ENCODE measurements at places on chromosomes 5 and 9.

- DNase-seq: no peak
Measured at GRCh38 chr5:134410822-134411221, 859 bp downstream of the CDKN2AIPNL start.

DNA sequence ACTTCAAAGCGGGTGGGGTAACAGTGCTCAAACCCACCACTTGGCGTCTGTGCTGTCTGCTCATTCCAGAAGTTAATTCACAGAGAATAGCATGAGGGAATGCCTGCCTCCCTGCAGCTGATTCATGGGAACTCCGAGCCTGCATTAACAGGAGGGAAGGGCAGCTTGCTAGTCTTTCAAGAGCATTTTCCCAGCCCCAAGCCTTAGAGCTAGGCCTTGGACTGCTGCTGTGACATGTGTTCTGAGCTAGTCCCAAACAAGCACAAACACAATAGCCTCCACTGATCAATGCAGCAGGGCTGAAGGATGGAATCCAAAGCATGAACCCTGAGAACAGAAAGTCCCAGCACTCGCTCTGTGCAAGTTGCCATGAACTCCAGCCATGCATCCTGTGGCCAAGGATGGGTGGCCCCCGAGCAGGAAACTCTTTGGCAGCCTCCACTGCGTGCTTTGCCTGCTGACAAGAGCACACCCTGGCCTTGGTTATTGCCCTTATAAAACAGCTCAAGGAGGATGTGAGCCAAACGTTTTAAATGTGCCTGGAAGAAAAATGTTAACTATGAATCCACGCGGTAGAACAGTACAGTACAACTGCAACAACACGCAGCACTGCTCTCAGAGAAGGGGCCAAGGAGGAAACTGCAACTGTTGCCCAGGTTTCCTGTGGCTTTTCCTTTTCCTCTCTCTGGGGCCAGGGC is 653.1 kb upstream of the KLF4 start:
- DNase-seq: no peak

DNA sequence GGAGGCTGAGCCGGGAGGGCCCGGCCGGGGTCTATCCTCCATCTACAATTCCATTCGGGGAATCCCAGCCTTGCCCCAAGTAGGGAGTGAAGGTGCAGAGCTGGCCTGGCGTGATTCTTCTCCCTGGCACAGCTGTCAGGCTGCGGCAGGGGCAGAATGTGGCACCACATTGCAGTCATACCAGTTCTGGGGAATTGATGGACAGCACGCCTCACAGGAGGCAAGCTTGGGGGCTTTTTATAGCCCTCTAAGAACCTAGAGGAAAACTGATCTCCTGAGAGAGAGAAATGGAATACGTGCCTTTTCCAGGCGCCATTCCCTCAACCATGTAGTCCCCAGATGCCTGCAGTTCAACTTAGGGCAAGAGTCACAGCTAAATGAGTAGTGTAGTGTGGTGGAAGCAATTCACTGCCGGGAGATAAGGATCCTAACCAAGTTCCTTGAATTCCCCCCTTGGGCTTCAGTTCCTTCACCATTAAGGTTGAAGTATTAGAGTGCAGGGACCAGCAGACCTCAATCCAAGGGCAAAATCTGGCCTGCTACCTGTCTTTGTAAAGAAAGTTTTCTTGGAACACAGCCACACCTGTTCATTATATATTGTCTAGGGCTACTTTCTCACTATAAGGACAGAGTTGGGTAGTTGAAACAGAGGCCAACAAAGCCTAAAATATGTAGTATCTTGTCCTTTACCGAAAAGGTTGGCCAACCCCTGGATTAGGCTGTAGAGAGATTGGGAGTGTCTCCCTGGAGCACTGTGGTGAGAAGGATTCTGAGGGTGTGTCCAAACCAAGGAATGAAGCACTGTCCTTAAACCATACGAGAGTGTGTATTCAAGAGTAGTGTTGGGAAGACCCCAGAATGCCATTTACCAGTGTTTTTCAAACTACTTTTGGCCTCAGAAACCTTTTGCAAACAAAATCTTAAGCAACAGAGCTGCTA is 10.6 kb downstream of the AFAP1L1 start:
- no peak for DNase-seq

DNA sequence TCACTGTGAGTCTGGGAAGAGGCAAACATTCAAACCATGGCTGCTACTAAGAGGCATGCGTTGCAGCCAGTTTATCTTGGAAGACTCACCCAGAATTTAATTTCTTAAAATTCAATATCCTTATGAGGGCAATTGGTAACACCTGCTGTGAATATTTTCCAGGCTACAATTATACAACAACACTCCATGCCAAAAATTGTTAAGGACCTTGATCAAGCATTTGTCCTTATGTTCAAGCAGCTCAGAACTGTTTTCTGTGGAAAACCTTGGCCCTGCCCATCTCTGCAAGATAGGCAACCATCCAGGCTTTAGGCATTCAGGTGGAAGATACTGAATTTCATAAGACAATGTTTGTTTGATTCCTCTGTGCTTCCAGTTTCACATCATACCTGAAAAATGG is 327.8 kb downstream of the FBXL7 start:
- DNase-seq: no peak

DNA sequence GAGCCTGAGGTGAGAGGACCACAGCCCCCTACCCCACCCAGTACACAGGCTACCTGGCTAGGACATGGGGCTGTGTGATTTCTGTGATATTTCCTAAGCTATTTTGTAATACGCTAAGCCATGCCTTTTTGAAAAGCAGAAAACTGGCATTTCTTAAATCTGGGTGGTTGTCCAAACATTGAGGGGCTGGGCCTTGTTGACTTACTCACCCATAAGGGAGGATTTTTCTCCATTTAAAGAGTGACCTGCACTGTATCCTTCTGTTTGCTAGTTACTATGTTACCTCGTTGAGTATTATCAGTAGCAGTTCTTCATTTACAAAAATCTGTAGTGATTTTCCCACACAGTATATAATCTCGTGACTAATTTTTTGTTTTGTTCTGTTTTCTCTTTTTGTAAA is 117.5 kb upstream of the OTULINL start:
- DNase-seq: no peak

DNA sequence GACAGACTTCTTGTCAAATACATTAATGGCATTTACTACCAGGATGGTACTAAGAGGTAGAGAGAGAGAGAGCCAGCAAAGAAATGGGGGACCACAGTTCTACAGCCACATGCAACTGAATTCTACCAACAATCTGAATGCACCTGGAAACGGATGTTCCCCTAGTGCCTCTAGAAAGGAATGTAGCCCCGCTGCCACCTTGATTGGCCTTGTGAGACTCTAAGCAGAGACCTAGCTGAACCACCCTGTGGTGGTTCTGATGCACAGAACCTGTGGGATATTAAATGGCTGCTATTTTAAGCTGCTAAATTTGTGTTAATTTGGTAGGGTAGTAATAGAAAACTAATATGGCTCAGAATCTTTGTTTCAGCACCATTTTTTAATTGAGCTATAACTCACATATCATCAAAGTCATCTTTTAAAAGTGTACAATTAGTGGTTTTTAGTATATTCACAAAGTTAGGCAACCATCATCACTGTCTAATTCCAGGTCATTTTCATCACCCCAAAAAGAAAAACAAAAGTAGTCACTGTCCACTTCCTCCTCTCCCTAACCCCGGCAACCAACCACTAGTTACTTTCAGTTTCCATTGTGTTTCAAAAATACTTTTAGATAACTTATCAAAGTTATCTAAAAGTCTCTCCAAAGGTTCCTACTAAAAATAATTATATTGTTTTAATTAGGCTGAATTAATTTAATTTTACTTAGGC is 51.7 kb downstream of the CPLANE1 start:
- DNase-seq: no peak

GRCh38 chr5:36599986-36600779 is 6.2 kb upstream of the SLC1A3 start:
- DNase-seq: no peak

DNA sequence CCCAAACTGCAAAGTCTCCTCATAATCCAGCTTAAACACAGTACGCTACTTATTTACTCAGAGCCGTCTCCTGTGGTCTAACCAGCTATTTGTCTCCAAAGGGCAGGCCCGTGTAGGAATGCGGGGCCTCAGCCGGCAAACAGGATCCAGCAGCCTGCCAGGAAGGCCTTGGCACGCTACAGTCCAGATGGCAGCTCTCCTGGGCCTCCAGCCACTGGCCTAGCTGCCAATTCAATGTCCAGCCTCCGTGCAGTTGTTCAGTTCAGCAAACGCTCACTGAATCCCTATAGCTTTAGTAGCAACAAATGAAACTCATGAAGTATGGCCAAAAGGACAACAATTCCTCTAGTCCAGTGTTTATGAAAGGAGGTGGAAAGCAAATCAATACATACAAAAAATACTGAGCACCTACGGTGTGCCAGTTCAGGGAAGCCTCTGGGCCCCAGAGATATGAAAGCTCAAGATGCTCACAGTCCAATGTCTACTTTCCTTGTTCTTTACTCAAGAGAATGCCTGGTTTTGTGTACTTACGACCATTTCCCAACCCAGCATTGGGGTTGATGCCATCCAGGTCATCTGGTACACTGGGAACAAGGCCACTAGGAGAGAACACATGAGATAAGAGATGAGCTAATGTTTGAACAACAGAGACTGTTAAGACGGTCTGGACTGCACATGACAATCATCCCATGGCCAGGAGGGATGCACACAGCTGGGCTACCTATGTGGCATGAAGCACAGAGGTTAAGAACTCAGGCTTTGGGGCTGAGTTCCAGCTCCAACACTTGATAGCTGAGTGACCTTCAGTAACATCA is 8.3 kb downstream of the CDK5RAP2 start:
- DNase-seq: no peak

GRCh38 chr9:2269778-2270177 is 254.6 kb downstream of the SMARCA2 start:
- DNase-seq: no peak

GRCh38 chr9:90343366-90343765 is 299.3 kb downstream of the DIRAS2 start:
- DNase-seq: no peak

DNA sequence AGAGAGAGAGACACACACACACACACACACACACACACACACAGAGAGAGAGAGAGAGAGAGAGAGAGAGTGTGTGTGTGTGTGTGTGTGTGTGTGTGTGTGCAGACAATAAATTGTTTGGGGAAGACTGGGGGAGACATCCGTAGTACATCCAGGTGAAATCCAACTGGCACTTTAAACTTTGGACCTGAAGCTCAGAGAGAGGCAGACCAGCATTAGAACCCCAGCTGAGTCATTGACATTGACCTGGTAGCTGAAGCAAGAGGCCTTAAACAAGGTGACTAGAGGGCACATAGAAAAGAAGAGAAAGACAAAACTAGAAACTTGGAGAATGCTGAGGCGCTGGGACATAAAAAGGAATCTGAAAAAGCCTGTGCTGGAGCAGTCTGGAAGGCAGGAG is 251.5 kb downstream of the CRB2 start:
- DNase-seq: no peak

- peak; percentile 26 for DNase-seq
Measured at GRCh38 chr9:135978642-135979546, 17.7 kb upstream of the UBAC1 start.

DNA sequence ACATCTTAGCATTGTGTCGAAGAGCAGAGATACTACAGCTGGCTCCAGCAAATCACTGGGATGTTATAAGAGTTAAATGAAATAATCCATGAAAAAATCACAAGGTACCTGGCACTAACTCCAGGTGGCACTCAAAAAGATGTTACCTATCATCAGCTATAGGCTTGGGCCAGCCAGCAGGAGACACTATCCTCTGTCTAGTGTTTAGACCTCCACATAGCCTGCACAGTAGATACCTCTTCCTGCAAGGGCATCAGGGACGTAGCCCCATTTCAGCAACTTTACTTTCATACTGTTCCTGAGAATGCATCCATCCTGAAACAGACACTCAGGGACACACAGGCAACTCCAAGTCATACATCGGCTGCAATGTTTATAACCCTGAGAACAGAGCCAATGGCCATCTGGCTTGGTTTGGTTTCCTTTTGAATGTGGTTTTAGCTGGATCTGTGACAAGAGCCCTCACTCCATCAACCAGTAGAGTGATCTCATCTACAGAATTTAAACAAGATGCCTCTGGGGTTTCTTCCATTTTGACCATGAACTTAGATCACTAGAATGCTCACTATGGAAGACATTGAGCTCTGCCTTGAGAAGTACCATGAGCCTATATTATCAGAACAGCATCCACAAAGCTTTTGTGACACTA is 69.9 kb downstream of the TLE1 start:
- no peak for DNase-seq

GRCh38 chr5:98986587-98986986 is 57.8 kb upstream of the CHD1 start:
- no peak for DNase-seq

DNA sequence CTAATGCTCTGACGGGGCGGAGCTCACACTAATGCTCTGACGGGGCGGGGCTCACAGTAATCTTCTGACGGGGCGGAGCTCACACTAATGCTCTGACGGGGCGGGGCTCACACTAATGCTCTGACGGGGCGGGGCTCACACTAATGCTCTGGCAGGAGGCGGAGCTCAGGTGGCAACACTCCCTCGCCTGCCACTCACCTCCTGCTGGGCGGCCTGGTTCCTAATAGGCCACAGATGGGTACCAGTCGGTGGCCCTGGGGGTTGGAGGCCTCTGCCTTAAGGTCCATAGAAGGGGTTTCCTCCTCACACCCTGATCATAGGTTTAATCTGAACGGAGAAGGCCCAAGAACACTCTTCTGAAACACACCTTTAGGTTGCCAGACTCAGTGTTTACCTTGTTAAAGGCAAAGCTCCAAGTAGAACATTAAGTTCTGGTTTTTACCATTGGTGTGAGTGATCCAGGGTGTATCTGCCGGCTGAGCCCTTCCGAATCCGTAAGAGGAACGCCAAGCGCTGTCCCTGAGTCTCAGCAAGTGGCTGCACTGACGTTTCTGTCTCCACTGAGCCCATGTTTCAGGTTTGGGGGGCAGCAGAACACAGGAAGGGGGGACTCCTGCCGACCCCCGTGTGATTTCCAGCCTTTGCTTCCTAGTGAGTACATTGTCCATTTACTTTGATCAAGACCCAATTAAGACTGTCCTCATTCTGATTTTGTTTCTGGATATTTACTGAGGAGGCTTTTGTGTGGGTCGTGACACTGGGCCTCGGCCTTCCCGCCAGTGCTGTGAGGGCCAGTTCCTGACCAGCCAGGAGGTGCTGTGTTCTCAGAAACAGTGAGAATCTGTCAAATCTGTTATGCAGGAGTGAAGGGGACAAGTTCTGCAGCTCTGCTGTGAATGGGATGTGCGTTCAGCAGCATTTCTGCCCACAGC is 24.6 kb upstream of the LRRC14B start:
- no peak for DNase-seq

Measured in stimulated activated naive CD8-positive, alpha-beta T cell treated with anti-CD3 and anti-CD28 coated beads, Interleukin-15, Interleukin-2, amounts not matched to agents 100 U/mL and 50 U/mL, for 24 hours (primary cell).